ENCODE measurements at places on chromosomes 7 and 10.

DNA sequence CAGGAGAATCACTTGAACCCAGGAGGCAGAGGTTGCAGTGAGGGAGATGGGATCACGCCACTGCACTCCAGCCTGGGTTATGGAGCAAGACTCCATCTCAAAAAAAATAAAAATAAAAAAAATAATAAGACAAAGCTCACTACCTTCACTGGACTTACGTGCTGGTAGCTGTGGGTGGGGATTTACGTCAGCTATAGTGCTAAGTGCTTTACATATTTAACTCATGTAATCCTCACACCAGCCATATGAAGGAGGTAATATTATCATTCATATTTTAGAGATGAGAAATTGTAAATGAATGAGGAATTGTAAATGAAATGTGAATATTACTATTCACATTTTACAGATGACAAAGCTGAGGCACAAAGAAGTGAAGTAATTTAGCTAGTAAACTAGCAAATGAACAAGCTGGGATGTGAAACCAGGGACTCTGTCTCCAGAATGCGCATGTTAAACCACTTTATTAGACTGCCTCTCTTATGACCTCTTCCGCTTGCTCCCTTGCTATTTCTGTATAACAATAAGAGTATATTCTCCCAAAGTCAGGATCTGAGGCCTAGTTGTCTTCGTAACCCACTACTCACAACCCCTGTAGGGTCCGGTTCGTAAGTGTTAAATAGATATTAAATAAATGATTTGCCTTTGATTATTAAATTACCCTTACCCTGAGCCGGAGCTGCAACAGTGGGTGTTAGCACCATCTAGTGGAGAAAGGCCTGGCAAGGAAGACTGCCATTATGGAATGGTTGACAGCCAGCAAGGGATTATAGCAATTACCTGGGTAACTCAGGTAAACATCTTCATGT, 70.2 kb downstream of the HTR7 start:
- peak; percentile 55 for DNase-seq

GRCh38 chr10:82737549-82737948, 862.6 kb downstream of the NRG3 start:
- DNase-seq, result no peak

DNA sequence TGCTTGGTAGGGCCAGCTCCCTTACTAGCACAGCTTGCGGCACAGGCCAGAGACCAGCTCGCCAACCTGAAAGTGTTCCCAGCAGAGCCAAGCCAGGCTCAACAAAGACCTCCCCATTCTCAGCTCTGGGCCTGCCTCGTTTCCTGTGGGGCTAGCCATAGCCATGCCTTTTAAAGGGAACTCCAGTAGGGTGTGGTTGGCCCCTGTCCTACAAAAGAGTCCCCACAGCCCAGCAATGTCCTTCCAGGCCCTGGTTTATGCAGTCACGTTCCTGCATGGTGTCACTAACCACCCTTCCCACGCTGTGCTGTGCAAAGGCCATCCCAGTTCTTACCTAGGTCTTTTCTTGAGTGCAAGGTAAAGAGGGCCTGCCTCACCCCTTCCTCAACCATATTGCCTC, 87.8 kb upstream of the LRRC4 start:
- DNase-seq, result no peak

GRCh38 chr10:70913191-70913892, 25.0 kb upstream of the PCBD1 start:
- DNase-seq, result no peak

DNA sequence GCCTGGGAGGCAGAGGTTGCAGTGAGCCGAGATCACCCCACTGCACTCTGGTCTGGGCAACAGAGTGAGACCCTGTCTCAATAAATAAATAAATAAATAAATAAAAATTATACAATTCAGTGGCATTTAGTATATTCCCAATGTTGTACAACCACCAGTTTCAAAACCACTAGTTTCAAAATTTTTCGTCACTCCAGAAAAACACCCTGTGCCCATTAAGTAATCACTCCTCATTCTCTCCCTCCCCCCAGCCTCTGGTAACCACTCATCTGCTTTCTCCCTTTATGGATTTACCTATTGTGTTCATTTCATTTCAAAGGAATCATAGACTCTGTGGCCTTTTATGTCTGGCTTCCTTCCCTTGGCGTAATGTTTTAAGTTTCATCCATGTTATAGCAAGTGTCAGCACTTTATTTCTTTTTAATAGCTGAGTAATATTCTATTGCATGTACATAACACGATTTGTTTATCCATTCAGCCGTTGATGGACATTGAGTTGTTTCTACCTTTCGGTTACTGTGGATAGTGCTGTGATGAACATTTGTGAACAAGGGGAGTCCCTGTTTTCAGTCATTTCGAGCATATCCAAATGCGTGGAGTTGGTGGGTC, 29.4 kb upstream of the GOLGA7B start:
- no peak for DNase-seq

- no peak for DNase-seq
These were observed 107.6 kb downstream of the TRRAP start for GRCh38 chr7:98985945-98986344.

- DNase-seq, result no peak
These were observed 103.7 kb downstream of the MACC1 start for GRCh38 chr7:20113427-20114027.

DNA sequence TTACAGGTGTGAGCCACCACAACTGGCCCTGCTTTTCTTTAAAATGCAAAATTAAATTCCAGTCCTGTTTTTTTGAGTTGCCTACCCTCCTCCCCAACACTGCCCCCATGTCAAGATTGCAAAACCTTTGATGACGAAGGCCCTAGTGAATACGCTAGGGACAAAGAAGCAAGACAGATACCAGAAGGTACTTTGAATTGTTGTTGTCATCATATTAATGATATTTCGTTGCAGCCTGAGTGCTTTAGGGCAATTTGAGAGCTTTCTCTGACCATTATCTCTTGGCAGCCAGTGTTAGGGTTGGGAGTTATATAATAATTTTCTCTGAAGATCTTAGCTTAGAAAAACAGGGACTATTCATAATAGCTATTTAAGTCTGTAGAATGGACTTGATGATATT, 7.1 kb downstream of the CCSER2 start:
- DNase-seq, result no peak

DNA sequence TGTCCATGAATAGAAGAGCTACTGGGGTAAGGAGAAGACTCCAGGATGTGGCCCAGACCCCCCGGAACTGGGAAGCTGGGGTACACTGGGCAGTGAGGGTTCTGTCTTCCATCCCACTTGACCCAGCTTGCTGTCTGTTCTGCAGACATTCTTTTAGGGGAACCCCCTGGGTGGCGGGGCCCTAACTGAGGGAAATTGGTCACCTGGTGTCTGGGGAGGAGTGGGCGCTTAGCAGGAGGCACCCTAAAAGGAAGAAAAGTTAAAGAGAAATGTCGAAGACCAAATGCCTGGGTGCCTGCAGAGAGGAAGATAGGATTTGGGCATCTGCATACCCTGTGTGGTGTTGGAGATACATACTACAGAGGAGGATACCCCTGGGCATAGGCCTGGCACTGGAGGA, 1.0 kb downstream of the AP1S1 start:
- DNase-seq, result no peak

GRCh38 chr10:68185085-68185484, 46.8 kb downstream of the ATOH7 start:
- DNase-seq, result no peak

GRCh38 chr10:71623098-71623985, 96.2 kb downstream of the C10orf105 start:
- DNase-seq, result peak; percentile 8

GRCh38 chr10:17562614-17563013, 54.6 kb downstream of the HACD1 start:
- peak; percentile 3 for DNase-seq

GRCh38 chr10:59346321-59346720, 16.0 kb downstream of the FAM13C start:
- DNase-seq, result no peak

- peak; percentile 54 for DNase-seq
These were observed 144.4 kb downstream of the ARID5B start for GRCh38 chr10:62045765-62046521.

GRCh38 chr7:148395352-148395811, 195.2 kb upstream of the C7orf33 start:
- DNase-seq, result no peak

GRCh38 chr10:20993389-20993788, 96.3 kb upstream of the NEBL start:
- peak; percentile 84 for DNase-seq

GRCh38 chr10:91596825-91597196, 36.1 kb downstream of the PPP1R3C start:
- DNase-seq, result peak; percentile 92

GRCh38 chr10:52318136-52318701, 4.1 kb downstream of the DKK1 start:
- no peak for DNase-seq

Data from bronchial epithelial cell (primary cell).